ENCODE measurements at places on chromosomes 4 and X.

DNA sequence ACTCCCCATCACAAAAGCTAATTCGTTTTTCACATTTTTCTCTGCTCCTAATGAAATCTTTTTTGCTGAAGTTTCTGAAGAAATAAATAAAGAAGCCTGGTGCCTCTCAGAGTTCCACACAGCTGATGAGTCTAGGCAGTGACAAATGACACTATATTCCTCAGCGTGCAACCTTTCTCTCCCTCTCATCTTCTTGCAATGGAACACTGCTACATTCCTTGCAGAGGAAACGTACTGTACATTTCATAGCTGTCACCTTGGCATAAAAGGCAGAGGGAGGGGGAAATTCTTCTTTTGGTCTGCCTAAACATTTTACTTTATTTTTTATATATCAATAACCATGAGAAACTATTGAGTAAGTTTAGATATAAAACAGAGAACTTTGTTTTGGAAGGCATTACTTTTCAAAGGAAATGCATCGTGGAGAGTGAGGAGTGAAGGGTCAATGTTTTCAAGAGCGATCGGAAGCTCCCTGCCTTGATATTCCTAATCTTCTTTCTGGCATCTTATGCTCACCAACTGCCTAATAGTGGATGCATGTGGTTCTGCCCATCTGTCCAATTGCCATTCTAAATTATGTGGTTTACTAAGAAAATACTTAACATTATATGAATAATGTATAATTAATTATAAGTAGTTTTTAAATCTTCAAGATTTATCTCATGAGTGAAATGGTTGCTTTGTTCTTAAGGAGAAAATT lies 29.4 kb downstream of the SNCA start:
- no peak for DNase-seq

- no peak for DNase-seq
These were observed 29.2 kb downstream of the SLAIN2 start for GRCh38 chr4:48370260-48371134.

DNA sequence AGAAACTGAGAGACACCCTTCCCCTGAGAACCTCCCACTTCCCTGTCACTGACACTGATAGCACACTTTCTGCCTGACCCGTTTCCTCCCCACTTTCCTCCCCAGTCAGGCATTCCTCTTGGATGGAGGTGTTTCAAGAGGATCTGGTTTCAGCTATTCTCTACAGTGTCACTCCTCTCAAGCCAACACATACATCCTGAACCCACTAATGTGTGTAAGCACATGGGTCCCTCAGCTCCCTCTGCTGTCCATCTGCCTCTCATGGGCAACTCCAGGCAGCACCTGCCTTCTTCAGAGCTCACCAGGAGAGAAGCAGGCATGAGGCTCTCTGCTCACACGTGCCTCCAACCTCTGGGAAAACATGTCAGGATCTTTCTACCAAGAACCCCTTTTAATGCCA lies 207.6 kb downstream of the NAF1 start:
- DNase-seq: no peak

- DNase-seq: no peak
These were observed 226.4 kb downstream of the MAGEB5 start for GRCh38 chrX:26442340-26442739.

DNA sequence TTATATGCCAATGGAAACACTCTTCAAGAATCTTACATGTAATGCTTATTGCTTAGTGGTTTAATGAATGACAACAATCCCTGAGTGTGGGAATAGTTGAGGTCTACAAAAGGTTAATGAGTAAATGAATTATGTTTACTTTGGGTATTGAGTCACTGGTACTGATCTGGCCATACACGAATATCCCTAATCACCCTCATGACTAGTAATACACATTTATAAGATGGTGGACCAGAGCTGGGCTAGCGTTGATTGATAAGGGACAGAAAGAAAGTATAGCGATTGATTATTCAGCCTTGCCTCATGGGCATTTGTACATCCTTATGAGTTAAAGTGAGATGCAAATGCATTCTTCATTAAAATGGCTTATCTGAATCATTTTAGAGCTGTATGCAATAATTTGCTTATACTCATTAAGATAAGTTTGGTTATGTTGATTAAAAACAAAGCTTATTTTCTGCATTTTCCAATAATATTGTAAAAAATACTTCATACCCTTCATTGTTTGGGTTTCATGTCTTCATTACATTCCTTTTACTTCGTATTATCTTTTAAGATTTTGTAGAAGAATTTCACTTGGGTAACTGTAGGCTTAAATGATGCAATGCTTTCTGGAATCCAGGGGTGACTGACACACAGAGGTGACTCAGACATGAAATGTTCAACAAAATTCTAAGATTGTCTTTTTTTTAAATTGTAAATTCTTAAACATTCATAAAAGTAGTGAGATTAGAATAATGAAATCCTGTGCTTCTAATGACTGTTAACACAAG lies 47.4 kb downstream of the FGF2 start:
- DNase-seq: no peak

- no peak for DNase-seq
These were observed 153.0 kb downstream of the ADAM29 start for GRCh38 chr4:175071123-175071522.

DNA sequence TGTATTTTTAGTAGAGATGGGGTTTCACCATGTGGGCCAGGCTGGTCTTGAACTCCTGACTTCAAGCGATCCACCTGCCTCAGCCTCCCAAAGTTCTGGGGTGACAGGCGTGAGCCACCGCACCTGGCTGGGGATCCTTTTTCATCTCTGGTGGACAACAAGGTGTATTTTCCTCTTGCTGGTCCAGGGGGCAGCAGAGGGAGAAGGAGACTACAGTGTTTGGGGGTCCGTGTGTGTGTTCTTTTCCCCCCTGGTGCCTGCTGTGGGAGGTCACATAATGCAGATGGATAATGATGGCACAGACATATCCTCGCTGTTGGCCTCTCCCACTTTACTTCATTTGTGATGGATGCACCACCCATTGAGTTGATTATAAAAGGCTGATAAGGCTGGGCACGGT lies 39.0 kb upstream of the CD99 start:
- DNase-seq: no peak

DNA sequence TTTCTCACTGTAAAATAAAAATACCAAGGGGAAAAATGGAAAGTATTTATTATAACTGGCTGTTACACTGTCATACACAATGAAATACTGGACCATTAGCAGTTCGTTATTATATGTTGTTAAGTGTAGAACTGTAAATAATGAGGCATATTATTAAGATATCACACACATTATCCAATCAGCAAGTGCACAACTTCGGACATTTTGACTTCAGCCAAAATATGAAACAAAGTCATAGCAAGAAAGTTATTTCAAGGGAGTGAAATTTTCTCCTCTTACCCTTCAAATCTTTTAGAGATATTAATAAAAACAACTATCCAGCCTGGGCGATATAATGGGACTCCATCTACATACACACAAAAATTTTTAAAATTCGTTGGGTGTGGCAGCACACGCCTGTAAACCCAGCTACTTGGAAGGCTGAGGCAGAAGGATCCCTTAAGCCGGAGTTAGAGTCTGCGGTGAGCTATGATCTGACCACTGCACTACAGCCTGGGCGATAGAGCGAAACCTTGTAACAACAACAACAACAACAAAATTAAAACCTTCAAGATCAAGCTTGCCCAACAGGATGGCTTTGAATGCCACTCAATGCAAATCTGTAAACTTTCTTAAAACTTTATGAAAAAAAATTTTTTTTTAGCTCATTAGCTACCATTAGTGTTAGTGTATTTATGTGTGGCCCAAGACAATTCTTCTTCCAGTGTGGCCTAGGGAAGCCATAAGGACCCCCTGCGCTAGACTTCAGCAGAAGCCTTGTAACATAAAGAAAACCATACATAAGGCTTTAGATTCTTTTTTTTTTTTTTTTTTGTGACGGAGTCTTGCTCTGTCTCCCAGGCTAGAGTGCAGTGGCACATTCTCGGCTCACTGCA lies 1.3 kb upstream of the CISD2 start:
- no peak for DNase-seq

DNA sequence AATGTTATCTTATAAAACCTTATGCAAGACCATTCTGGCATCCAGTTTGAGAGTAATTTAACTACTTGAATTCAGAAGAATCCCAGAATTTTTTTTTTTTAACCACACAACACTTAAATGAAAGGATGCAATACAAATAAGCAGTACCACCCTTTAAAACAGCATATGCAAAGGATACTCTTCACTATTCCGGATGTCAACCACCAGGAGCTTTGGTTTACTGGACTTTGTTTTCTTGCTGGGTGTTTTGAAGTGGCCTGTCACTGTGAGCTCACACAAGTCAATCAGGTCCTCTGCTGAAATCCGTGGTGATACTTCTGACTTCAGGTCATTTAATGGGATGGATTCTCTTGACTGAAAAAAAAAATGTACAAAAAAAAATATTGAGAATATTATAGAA lies 200.0 kb downstream of the TBCK start:
- DNase-seq: no peak

DNA sequence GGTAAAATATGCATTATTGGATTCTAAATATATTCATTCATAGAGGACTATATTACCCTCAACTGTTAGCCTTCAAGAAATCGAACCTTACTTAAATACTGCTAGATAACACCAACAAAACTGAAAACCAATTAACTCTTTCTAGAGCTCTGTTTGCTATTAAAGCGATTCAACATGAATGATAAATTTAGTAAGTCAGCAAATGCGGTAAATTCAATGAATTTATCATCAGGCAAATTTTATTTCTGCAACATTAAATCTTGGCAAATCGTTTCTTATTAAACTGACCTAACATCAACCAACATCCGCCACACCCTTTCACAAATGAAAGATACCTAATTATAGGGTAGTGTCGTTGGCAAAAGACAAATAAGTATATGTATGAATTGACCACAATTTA lies 26.4 kb upstream of the HELT start:
- DNase-seq: no peak

- no peak for DNase-seq
These were observed 45.7 kb upstream of the CCDC160 start for GRCh38 chrX:134191281-134191680.

GRCh38 chr4:159077702-159078495 lies 25.0 kb upstream of the RAPGEF2 start:
- no peak for DNase-seq

- no peak for DNase-seq
These were observed 115.4 kb downstream of the AFAP1 start for GRCh38 chr4:7824218-7824617.

DNA sequence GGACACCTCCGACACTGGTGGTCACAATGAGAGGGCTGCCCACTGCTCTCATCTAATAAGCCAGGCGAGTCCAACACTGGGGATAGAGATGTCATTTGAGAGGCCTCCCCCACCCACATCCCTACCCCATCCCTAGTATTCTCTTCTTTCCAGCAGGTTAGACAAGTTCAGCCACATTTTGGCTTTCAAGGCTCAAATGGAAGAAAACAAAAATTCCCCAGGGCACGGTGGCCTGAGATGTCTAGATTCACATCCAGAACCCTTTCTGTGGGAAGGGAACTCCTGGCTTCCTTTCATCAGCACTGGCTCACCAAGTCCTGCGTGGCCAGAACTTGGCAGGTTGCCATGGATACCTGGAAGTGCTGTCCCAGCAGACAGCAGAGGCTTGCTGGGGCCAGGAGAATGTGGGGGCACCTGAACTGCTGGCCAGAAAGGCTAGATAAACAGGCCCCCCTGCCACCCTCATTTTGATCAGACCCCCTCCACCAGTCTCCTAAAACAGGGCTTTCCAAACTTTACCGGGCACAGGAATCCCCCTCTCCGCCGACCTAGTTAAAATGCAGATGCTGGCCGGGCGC lies 1.3 kb upstream of the NYX start:
- no peak for DNase-seq

DNA sequence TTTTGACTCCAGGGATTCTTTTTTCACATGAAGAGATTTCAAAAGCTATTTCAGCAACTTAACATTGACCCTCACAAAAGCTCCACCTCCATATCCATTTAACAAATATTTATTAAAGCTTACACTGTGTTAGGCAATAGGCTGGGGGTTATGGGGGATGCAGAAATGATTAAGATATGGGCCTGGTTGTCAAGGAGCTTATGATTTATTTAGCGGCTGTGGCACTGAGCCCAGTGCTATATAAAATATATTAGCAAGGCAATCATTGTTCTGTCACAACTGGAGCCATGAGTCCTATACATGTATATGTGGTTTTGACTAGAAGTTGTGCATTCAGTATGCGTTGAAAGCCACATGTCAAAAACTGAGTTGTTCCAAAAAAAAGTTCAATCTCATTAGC lies 131.1 kb downstream of the GPC3 start:
- no peak for DNase-seq

DNA sequence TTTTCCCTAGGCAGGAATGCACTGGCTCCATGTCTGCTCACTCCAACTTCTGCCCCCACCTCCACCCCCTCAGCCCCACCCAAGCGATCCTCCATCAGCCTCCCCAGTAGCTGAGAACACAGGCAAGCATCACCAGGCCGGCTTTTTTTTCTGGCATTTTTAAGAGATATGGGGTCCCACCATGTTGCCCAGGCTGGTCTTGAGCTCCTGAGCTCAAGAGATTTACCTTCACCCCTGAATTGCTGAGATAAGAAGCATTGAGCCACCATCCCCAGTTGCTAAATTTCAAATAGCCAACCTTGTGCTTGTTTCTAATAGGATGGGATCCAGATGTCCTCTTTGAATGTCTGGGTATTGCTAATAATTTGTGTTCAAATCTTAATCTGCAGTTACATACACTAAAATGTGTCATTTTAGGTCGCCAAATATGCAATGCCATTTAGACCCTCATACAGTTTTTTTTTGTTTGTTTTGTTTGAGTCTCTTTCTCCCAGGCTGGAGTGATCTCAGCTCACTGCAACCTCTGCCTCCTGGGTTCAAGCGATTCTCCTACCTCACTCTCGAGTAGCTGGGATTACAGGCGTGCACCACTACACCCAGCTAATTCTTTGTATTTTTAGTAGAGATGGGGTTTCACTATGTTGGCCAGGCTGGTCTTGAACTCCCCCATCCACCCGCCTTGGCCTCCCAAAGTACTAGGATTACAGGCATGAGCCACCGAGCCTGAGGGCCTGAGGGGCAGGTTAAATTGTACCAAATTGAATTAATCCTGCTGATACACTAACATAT lies 8.8 kb downstream of the LARP7 start:
- DNase-seq: no peak

DNA sequence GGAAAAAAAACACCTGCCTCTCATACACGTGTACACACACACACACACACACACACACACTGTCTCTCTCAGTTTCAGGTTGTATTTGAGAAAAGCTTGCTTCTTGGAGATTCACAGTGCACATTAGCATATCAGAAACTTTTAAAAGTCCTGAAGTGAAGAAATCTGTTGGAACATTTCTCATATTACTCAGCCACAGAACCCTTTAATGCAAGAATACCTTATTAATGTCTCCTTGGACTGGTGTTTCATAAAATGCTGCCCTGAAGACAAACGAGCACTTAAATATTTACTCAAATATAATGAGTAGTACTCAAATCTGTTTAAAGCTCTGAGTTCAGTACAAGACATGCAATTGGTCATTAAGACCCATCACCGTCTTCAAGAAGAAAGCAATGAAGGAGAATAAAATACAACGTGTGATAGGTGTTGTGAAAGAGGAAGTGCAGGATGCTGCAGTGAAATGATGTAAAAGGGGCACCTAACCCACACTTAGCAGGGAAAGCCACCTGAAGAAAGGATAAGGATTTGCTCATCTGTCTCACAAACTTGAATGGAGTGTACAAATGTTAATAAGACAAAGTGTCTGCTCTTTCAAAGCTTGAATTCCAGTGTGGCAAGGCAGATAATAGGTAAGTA lies 57.0 kb downstream of the DCLK2 start:
- DNase-seq: no peak

GRCh38 chr4:67820903-67821302 lies 62.9 kb downstream of the TMPRSS11D start:
- DNase-seq: no peak

- no peak for DNase-seq
These were observed 674.6 kb upstream of the SLIT2 start for GRCh38 chr4:19577097-19577496.

- no peak for DNase-seq
These were observed 60.9 kb downstream of the BMP15 start for GRCh38 chrX:50971395-50971794.

Data from cortex of kidney (tissue), 1 donor.